ENCODE measurements at places on chromosomes 7 and 10. TPM values are rescaled to one million over a fixed set of nuclear protein-coding genes. Genes with fewer than 3 reads are reported as not detected.

DNA sequence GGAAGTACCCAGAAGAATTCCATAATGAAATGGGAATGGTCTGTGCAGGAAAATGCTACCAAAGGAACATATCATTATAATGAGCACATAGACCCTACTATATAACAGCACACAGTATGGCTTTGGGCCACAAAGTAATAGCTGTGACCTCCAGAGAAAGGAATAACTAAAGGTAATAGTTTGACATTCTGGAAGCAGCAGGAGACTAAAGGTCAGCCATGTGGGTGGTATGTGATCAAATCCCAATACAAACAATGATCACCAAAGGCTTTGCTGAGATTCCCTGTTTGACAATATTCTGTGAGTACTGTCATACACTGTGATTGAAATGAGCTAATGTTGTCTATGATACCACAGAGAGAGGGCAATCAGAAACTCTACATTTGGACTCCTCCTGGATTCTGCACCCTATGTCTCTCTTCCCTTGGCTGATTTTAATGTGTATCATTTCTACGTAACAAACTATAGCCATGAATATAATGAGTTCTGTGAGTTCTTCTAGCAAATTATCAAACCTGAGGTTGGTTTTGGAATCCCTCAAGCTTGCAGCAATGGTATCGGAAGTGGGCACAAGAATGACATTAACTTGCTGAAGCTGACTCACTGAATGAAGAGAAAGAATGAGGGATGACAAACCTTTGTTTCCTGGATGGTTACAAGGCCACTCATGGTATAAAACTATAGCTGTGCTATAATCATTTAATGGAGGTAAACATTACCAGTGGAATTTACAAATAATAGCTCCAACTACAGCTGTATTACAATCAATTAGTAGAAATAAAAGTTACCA is 99.6 kb downstream of the JMJD1C start:
- no peaks in the 10 kb centered on the region for H3K36me3 ChIP-seq
- no peaks in the 10 kb centered on the region for H3K27me3 ChIP-seq
- no peak for DNase-seq
- H3K27ac ChIP-seq: no peak overlapping the region
- H3K4me3 ChIP-seq: no peak overlapping the region

- H3K36me3 ChIP-seq: no peaks in the 10 kb centered on the region
- no peak for DNase-seq
- no peak overlapping the region for H3K27ac ChIP-seq
These were observed 93.8 kb downstream of the WDR37 start for GRCh38 chr10:1149793-1150637.

DNA sequence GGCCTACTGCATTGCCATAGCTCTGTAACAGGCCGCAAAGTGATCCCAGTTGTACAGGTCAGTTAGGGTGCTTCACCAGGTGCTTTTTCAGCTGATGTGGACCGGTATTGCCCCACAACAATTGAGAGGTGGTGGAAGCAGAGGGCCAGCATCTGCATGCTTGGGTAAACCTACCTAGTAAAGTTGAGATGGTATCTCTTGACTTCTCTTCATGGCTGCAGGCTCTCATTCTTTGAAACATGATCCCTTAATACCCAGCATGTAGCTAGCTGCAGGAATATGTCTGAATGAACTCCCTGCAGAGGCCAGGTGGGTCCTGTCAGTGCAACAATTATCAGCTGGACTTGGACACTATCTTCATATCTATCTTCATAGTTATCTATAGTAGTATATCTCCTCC is 60.7 kb upstream of the CCDC6 start:
- DNase-seq: no peak
- H3K4me3 ChIP-seq: no peak overlapping the region
- H3K27me3 ChIP-seq: no peaks in the 10 kb centered on the region
- H3K27ac ChIP-seq: no peak overlapping the region

DNA sequence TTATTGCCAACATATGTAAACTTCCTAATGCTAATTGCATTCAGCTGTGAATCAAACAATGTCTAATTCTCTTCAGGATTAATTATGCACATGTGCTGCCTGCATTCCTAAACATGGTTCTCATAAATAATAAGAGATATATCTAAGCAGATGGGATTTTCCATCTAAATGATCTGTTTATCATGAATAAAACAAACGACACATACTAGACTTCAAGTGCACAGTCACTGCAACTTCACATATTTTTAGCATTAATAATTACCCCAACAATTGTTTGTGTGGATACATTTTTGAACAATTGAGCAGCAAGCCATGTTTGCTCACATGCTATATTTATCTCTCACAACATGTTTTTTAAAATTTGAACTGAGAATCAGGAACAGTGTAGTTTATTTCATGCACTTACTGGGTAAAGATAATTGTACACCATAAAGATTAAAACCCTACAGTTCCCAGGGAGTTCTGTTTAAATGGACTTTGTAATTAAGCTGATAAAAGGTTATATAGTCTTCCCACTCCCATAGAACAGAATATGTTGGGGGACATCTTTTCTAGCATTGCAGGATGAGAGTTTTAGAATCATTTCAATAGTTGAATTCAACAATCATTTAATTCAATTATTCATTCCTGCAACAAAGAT is 378.5 kb downstream of the MDFIC start:
- H3K4me1 ChIP-seq: no peaks in the 10 kb centered on the region
- no peaks in the 10 kb centered on the region for H3K36me3 ChIP-seq
- DNase-seq: no peak
- no peak overlapping the region for H3K4me3 ChIP-seq
- no peaks in the 10 kb centered on the region for H3K27me3 ChIP-seq

DNA sequence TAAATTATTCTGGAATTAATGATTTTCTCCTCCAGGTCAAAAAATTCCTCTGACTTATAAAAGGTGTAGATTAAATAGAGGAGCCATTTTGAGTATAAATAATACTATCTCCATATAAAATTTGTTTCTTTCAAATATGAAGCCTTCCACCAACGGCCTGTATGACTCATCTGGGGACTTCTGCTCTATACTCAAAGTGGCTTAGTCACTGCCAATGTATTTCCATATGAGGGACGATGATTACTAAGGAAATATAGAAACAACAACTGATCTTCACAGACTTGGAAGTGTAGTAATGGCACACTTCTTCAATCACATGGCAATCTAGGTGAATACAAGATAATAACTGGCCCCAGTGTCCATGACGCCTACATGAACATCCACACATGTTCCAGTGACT is 335.6 kb upstream of the HGF start:
- DNase-seq: no peak
- no peak overlapping the region for H3K4me3 ChIP-seq
- H3K36me3 ChIP-seq: no peaks in the 10 kb centered on the region
- H3K4me1 ChIP-seq: no peaks in the 10 kb centered on the region
- no peaks in the 10 kb centered on the region for H3K27me3 ChIP-seq

DNA sequence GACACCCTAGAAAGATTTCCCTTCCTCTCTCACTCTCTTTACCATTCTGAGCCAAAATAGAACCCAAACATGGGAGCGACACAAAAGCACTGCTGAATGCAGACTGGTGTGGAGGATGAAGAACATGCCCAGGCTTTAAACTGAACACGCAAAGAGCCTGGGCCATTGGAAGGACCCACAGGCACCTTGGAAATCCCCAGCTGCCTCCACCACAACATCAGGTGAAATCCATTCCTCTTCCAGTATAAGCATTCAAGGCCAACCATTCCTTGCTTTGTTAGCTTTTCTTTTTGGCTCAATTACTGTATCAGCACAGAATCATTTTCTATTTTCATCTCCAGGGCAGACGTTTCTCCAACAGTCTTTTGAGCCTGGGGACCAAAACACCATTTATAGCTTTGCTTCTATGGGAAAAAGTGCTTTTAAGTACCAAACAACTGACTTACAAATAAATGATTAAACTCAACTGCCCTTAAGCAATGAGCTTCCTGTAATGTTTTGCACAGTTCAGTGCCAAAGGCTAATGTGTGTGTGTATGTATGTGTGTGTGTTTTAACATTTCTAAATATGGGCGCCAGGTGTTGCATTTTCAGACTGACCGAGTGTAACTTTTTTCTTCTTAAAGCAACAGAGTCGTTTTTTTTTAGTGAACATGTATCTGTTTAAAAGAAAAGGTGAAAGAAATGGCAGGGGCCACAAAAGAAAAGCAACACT is 16.2 kb upstream of the BLNK start:
- H3K4me3 ChIP-seq: peak overlapping the region; percentile 70
- peak; percentile 93 for DNase-seq
- H3K4me1 ChIP-seq: peaks cover 50% of the 10 kb centered on the region
- peak overlapping the region; percentile 92 for H3K27ac ChIP-seq

DNA sequence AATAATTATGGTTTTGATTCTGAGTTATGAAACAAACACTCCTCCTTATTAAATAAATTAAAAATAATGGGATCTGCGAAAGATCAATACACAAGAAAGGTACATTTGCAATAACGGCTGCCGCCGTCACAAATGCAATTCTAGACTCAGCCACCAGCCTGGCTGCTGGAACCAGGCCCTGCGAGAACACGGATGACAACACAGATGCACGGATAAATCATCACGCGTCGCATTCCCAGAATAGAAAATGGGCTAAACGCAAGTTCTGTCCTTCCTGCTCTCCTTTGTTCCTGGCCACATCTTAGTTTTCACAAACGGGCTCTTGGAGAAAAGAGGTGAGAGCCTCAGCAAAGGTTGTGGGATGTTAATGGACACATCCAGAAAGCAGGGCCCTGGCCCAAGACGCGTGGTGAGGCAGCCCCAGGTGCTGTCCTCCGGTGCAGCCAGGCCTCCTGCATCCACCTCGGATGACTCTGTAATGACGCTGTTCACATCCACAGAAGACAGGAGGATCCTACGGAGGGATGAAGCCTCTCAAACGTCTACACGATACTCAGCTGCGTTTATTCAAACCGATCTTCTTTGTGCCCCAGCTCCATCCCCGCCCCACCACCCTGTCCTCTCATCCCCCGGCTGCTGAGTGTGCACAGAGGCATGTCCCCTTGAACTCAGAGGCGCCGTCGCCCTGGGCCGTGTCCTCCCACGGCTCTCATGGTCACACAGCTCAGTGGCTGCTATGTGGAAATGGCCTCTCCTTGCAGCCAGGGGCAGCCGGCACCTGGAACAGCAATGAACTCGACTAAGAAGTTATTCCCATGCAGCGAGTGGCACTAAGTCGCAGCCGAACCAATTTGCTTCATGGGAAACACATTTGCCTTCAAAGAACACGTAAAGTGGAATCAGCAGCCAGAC is 197.9 kb downstream of the PTPRN2 start:
- no peaks in the 10 kb centered on the region for H3K27me3 ChIP-seq
- no peak overlapping the region for H3K27ac ChIP-seq
- H3K4me3 ChIP-seq: no peak overlapping the region
- H3K4me1 ChIP-seq: no peaks in the 10 kb centered on the region
- DNase-seq: no peak

DNA sequence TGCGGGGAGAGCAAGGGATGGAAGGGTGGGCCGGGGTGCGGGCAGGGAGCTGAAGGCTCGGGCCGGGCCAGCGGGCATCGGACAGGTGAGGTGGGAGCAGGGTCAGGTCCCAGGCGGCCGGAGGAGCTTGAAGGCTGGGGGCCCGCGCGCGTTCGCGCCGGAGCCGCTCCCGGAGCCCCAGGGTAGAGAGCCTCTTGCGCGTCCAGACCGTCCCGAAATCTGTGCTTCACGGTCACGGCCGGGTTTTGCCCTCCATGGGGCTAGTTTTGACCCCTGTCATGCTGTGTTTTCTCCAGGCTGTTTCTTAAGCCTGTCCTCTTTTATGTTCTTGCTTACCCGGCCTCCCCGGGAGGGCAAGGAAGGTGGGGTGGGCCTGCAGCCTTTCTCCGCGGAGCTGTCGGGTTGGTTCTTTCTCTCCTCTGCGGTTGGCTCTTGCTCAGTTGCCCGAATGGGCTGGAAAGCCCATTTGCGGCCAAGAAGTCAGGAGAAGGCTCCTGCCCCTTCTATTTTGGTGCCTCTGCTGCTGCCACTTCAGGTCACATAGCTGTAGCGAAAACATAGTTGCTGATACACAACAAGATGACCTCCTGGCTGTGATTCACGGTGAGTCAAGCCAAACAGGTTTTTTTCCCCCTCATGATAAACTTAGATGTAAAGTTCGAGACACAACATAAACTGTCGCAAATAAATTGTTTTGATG is 650 bp downstream of the UBE2D1 start:
- H3K27me3 ChIP-seq: no peaks in the 10 kb centered on the region
- no peaks in the 10 kb centered on the region for H3K36me3 ChIP-seq
- no peak for DNase-seq
- H3K27ac ChIP-seq: peak overlapping the region; percentile 58

GRCh38 chr10:86258499-86258898 is 108.1 kb downstream of the GRID1 start:
- DNase-seq: no peak
- no peaks in the 10 kb centered on the region for H3K4me1 ChIP-seq
- H3K27me3 ChIP-seq: no peaks in the 10 kb centered on the region
- H3K36me3 ChIP-seq: no peaks in the 10 kb centered on the region
- no peak overlapping the region for H3K4me3 ChIP-seq
- no peak overlapping the region for H3K27ac ChIP-seq

- no peak overlapping the region for H3K4me3 ChIP-seq
- H3K27me3 ChIP-seq: no peaks in the 10 kb centered on the region
- no peaks in the 10 kb centered on the region for H3K4me1 ChIP-seq
- H3K27ac ChIP-seq: no peak overlapping the region
- no peaks in the 10 kb centered on the region for H3K36me3 ChIP-seq
These were observed 559.7 kb upstream of the ZWINT start for GRCh38 chr10:56920601-56921261.

DNA sequence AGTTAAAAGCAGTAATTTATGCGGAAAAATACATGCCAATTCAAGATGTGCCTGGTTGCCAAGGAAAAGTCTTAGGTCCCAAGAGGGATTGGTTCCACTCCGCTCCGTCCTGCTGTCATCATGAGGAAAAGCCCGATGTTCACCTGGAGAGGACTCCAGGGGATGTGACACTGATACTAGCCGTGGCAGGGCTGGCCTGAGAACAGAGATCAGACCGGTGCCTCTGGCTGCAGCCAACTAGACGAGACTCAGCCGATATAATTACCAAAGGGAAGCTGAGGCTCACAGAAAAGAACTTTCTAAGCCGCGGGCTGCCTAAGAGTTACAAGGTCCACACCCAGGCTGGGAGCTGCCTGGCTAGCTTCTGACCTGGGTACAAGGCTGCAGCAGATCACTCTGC is 81.3 kb upstream of the UNC5B start:
- H3K27me3 ChIP-seq: no peaks in the 10 kb centered on the region
- DNase-seq: no peak
- H3K4me3 ChIP-seq: no peak overlapping the region
- no peaks in the 10 kb centered on the region for H3K36me3 ChIP-seq

The ASB15 gene
- total RNA-seq: not detected

The VWC2 gene
- total RNA-seq: not detected

The HOXA5 gene
- not detected for total RNA-seq

The CHAT gene
- total RNA-seq: not detected
